ENCODE measurements at places on chromosomes 4 and X. TPM values are rescaled to one million over a fixed set of nuclear protein-coding genes. Genes with fewer than 3 reads are reported as not detected.

The ATP6AP2 gene
- total RNA-seq = 130 TPM

The GLRA2 gene
- total RNA-seq = not detected

The ZDHHC15 gene
- total RNA-seq = 1.4 TPM

The MTMR8 gene
- 1.9 TPM for total RNA-seq

The TMEM156 gene
- 1.2 TPM for total RNA-seq

The NDP gene
- total RNA-seq = not detected

The CYSLTR1 gene
- 8.7 TPM for total RNA-seq

The PLP1 gene
- total RNA-seq = not detected

The TRIM75 gene
- total RNA-seq = not detected

The SLC9B1 gene
- total RNA-seq = 1.2 TPM

The TCP11X1 gene
- total RNA-seq = not detected

The RENBP gene
- 46.4 TPM for total RNA-seq

The STPG2 gene
- total RNA-seq = 0.41 TPM

The TMSB15A gene
- 1.9 TPM for total RNA-seq

The STOX2 gene
- total RNA-seq = 12.9 TPM

The MBNL3 gene
- total RNA-seq = 22.9 TPM

The CRMP1 gene
- 6.1 TPM for total RNA-seq
